ENCODE measurements at places on chromosomes 5 and 9. TPM values are rescaled to one million over a fixed set of nuclear protein-coding genes. Genes with fewer than 3 reads are reported as not detected.

DNA sequence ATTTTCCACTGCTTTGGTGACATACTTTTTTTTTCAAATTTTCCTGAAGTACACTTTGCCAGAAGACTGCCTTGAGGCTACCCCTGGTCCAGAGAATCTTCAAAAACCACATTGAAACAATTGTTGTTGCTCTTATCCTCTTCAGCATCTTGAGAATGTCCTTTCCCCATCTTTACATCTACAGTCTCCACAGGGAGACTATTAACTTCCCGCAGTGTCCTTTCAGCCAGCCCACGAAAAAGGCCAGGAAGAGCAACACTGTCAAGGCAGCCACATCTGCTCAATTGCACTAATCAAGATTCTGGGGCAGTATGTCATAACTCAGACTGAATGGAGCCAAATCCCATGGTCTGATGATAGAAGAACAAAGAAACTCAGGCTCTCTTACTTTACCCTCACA, 148.3 kb downstream of the ENC1 start:
- no peak overlapping the region for H3K27ac ChIP-seq
- H3K36me3 ChIP-seq: no peaks in the 10 kb centered on the region
- peaks cover 17% of the 10 kb centered on the region for H3K27me3 ChIP-seq
- H3K4me3 ChIP-seq: no peak overlapping the region
- H3K4me1 ChIP-seq: no peaks in the 10 kb centered on the region

- H3K36me3 ChIP-seq: no peaks in the 10 kb centered on the region
- no peak overlapping the region for H3K27ac ChIP-seq
- DNase-seq: no peak
- H3K4me3 ChIP-seq: no peak overlapping the region
- H3K4me1 ChIP-seq: no peaks in the 10 kb centered on the region
Measured at GRCh38 chr9:105646879-105647594, 15.2 kb upstream of the TAL2 start.

DNA sequence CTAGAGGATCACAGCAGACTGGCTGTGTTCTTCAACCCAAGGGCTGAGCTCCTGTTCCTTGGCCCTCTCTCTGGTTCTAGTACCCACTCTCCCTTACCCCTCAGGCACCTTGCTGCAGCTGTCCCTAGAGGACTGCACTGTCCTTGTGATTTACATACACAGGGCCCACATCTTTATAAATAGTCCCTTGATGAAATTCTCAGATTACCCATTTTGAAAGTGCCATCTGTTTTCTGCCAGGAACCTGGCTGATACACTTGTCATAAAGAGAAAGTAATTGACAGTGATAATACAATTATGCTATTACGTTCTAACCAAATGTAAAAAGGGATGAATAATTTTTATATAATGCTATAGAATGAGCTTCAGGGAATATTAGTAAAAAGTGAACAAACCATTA, 16.5 kb upstream of the SPARC start:
- no peak overlapping the region for H3K4me3 ChIP-seq
- H3K27ac ChIP-seq: no peak overlapping the region
- no peak for DNase-seq
- H3K36me3 ChIP-seq: no peaks in the 10 kb centered on the region
- no peaks in the 10 kb centered on the region for H3K27me3 ChIP-seq

GRCh38 chr5:178529080-178529479, 61.1 kb downstream of the COL23A1 start:
- H3K4me1 ChIP-seq: no peaks in the 10 kb centered on the region
- H3K27ac ChIP-seq: no peak overlapping the region
- DNase-seq: no peak
- H3K4me3 ChIP-seq: no peak overlapping the region
- no peaks in the 10 kb centered on the region for H3K27me3 ChIP-seq

DNA sequence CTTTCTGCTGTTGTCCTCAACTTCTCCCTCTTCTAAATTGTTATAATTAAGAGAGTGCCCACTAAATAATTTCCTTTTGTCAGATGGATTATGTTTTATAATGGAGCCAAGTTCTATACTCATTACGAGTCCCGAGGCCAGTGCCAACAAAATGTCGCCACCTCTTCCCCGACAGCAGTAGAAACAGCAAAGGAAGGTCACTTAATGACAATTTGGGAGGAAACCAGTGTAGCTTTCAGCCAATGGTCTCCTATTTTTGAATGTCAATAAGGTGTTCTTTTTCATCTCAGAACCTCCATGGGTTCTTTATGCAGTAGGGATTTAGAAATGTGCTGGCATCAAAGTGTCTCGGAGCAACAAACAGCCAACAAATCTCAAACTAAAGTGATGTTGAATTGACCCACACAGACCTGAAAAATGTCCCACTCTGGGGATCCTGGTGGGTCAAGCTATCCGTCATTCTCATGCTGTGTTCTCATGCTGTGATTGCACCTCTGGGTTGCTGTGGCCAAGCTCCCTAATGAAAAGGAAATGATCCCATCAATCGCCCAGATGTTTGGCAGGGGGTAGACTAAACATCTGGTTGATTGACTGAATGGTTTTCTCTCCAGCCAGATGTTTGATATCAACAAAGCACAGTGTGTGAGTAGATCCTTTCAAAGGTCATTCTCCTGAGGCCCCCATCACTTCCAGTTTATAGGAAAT, 291.9 kb downstream of the DMAC1 start:
- no peaks in the 10 kb centered on the region for H3K4me1 ChIP-seq
- DNase-seq: no peak
- H3K27me3 ChIP-seq: peaks cover 11% of the 10 kb centered on the region
- H3K36me3 ChIP-seq: no peaks in the 10 kb centered on the region
- H3K27ac ChIP-seq: no peak overlapping the region

- no peak overlapping the region for H3K4me3 ChIP-seq
- peaks cover 47% of the 10 kb centered on the region for H3K4me1 ChIP-seq
- DNase-seq: no peak
- H3K27me3 ChIP-seq: no peaks in the 10 kb centered on the region
Measured at GRCh38 chr5:157559301-157559700, 16.3 kb downstream of the ADAM19 start.

DNA sequence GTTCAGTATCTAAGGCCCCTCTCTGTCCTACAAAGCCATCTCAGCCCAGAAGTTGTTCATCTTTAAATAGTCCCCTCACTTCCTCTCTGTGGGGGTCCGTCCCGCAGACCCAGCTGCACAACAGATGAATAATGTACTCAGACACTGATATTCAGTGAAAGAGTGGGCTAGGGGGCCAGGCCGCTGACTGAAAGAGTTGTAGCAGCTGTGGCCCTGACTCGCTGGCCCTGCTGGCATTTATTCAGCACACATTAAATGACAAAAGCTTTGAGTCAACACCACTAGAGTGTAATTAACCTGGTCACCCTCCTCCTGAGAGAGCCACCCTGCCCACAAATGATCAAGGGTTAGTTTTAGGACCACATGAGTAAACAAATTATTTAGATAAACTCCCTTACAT, 76.3 kb downstream of the MED10 start:
- no peak for DNase-seq
- no peak overlapping the region for H3K27ac ChIP-seq
- peaks cover 5% of the 10 kb centered on the region for H3K27me3 ChIP-seq
- no peak overlapping the region for H3K4me3 ChIP-seq

GRCh38 chr9:15086156-15086763, 176.0 kb upstream of the FREM1 start:
- H3K27ac ChIP-seq: no peak overlapping the region
- no peak overlapping the region for H3K4me3 ChIP-seq
- DNase-seq: no peak
- no peaks in the 10 kb centered on the region for H3K4me1 ChIP-seq

- H3K4me1 ChIP-seq: no peaks in the 10 kb centered on the region
- no peaks in the 10 kb centered on the region for H3K36me3 ChIP-seq
- H3K27ac ChIP-seq: no peak overlapping the region
- no peak for DNase-seq
- no peak overlapping the region for H3K4me3 ChIP-seq
Measured at GRCh38 chr5:130032807-130033206, 128.5 kb downstream of the CHSY3 start.

TAF11L10 gene
- not detected for total RNA-seq

PCDHAC1 gene
- not detected for total RNA-seq

ITGA2 gene
- 0.17 TPM for total RNA-seq

SPACA9 gene
- total RNA-seq: 0.71 TPM

EDIL3 gene
- total RNA-seq: not detected

NR2F1-AS1 gene
- not detected for total RNA-seq

HAUS6 gene
- total RNA-seq: 41.8 TPM
